ENCODE measurements at places on chromosomes 11 and 22.

GRCh38 chr11:123391646-123392348, 38.3 kb upstream of the GRAMD1B start:
- no peak for DNase-seq

DNA sequence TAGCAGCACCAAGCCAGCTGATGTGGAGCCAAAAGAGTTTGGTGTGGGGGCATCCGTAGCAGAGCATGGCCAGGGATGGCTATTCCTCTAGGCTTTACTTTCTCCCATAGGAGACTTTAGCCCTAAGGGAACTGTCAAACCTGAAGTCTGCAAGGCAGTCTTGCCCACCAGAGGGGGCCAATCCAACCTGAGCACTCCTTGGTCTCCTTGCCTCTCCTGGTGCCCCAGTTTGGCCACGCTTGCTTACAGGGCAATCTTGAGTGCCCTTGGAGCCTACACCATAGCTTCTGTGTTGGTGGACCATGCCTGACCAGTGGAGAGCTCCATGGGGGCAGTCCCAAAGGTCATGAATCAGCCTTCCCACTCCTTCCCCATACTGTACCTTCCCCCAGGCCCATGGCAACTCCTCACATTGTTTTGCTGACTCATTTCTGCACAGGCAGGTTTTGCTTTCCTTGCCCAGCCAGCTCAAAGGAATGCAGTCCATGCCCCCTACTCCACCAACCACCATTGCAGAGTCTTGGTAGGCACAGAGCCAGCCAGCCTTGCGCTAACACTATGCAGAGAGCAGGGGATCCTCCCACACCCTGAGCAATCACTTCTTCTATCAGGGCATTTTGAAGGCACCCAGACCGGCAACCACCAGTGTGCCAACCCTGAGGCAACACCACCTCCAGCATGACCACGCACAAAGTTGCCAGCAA, 1421.2 kb upstream of the RAG2 start:
- DNase-seq: no peak

GRCh38 chr11:12200279-12200990, 90.0 kb downstream of the MICAL2 start:
- no peak for DNase-seq

DNA sequence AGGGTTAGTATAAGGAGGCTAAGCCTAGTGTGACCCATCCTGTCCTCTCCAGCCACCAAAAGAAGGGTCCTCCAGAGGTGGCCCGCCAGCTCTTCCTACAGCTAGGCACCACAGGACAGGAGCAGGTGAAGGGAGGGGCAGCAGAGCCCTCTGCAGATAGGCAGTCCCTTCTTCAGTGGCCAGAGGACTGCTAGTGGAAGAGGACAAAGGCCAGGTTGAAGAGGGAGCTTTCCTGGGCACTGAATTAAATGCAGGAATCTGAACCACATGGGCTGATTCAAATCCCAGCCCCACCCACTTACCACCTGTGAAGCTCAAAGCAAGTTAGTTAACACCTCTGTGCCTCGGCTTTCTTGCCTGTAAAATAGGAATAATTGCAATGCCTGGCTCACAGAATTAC, 409.5 kb downstream of the NXPE2 start:
- no peak for DNase-seq

DNA sequence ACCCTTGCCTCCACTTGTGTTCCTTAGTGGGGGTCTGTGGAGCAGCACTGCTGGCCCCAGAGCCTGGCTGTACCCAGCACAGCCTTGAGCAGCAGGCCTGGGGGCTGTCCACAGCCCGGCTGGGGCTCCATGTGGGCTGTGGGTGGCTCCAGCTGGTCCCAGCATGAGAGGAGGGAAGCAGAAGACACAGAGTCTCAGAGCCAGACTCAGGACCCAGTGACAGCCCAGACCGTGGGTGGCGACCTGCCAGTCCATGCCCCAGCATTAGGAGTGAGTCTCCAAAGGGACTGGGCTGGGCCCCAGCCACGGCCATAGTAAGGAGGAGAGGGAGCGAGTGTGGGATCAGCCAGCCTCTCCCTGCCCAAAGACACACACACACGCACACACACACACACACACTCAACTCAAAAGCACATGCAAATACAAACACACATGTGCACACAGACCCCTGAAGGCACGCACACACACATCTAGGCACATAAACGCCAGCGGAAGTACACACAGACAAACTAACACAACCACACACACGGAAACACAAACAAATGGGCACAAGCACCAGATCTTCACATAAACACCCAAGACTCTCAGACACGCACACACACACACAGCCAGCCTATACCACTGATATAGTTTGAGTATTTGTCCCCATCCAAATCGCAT, 16.7 kb upstream of the LRRC10B start:
- no peak for DNase-seq

Data from right renal cortex interstitium (tissue), 3 donors.